Suprapubic skin (tissue), 4 donors: ENCODE measurements at places on chromosomes 7 and 10. TPM values are rescaled to one million over a fixed set of nuclear protein-coding genes. Genes with fewer than 3 reads are reported as not detected.

DNA sequence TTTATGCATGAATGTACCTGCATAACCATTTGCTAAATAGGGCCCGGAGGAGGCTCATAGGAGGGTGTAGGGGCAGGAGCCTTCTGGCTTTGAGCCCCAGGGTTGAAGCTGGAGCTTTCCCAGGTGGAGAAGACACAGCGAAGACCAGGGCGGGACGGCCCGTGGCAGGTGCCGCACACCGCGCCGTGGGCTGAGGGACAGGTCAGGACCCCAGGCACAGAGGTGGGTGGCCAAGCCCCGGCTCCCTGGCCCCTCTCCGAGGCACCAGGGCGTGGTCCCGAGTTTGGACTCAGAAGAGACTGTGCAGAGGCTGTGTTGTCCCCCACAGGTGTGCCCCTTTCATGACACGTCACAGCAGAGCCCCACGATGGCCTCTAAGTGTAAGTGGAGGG, 56.5 kb downstream of the PWWP2B start:
- peaks cover 49% of the 10 kb centered on the region for H3K4me1 ChIP-seq
- H3K27me3 ChIP-seq: peaks cover 11% of the 10 kb centered on the region
- DNase-seq: no peak
- peak overlapping the region; percentile 5 for H3K4me3 ChIP-seq

The RAPGEF5 gene
- total RNA-seq: 30.3 TPM

DNA sequence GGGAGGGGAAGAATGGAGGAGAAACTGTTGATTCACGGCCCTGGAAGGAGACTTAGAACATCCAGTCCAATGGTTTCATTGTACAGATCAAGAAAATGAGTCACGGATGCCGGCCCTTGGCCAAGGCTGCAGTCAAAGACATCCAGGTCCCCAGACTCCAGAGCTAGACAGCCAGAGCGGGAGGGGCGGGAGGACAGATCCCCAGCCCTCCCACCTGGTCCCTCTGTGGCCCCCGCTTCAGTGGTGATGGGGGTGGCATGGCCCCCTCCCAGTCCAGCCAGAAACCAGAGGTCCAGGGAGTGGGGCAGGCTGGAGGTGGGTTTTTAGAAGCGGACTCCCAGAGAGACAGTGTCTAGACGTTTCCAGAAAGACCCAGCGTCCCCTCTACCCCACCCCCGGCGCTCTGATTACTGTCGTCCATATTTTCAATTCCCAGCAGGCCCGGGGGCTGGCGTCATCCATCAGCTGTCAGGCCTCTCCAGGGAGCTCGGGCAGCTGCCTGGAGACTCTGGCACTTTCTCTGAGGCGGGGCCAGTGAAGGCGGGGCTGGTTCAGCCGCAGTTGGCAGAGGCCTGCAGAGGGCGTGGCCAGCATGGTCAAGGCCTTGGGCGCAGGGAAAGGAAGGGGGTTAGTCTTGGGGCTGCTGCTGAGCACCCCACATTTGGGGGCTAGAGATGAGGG, 8.0 kb upstream of the HSPB1 start:
- H3K36me3 ChIP-seq: no peaks in the 10 kb centered on the region
- peaks cover 89% of the 10 kb centered on the region for H3K4me1 ChIP-seq
- peak overlapping the region; percentile 35 for H3K4me3 ChIP-seq

GRCh38 chr7:36690041-36690440, 34.3 kb downstream of the AOAH start:
- H3K27me3 ChIP-seq: no peaks in the 10 kb centered on the region
- no peak for DNase-seq
- no peaks in the 10 kb centered on the region for H3K4me1 ChIP-seq
- no peak overlapping the region for H3K27ac ChIP-seq
- no peak overlapping the region for H3K4me3 ChIP-seq
- H3K36me3 ChIP-seq: no peaks in the 10 kb centered on the region

The TAS2R41 gene
- not detected for total RNA-seq

- DNase-seq: no peak
- no peaks in the 10 kb centered on the region for H3K36me3 ChIP-seq
Measured at GRCh38 chr10:52004342-52004949, 305.1 kb upstream of the CSTF2T start.

GRCh38 chr7:2168615-2169311, 64.0 kb downstream of the MAD1L1 start:
- H3K36me3 ChIP-seq: peaks cover 3% of the 10 kb centered on the region
- H3K4me3 ChIP-seq: no peak overlapping the region
- H3K4me1 ChIP-seq: peaks cover 2% of the 10 kb centered on the region
- DNase-seq: no peak
- H3K27me3 ChIP-seq: no peaks in the 10 kb centered on the region
- no peak overlapping the region for H3K27ac ChIP-seq

The MCM7 gene
- 97.0 TPM for total RNA-seq

- H3K27ac ChIP-seq: peak overlapping the region; percentile 38
- no peak overlapping the region for H3K4me3 ChIP-seq
- peaks cover 9% of the 10 kb centered on the region for H3K36me3 ChIP-seq
- DNase-seq: no peak
- peaks cover 25% of the 10 kb centered on the region for H3K4me1 ChIP-seq
Measured at GRCh38 chr7:43612599-43613589, 30.0 kb downstream of the STK17A start.

- H3K4me1 ChIP-seq: no peaks in the 10 kb centered on the region
- H3K36me3 ChIP-seq: no peaks in the 10 kb centered on the region
- H3K4me3 ChIP-seq: no peak overlapping the region
- no peak for DNase-seq
- H3K27ac ChIP-seq: no peak overlapping the region
Measured at GRCh38 chr7:1868516-1869165, 198.6 kb downstream of the ELFN1 start.

- H3K27me3 ChIP-seq: no peaks in the 10 kb centered on the region
Measured at GRCh38 chr10:94680544-94680943, 3.0 kb upstream of the CYP2C18 start.

DNA sequence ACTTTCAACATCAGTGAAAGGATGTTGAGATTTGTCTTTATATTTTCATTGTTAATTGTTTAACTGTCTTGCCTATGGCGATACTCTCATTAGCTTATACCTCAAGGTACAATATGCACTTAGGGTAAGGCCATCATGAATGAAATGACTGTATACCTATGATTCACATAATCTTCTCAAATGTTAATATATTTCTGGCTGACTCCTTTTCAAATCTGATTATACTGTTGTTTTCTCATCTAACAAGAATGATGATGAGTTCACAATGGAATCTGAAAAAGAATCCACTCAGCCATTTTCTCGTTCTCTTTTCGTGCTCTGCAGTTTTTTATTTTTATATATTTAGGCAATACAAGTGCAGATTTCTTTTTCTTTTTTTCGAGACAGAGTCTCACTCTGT, 159.1 kb downstream of the ARHGAP12 start:
- no peak for DNase-seq
- H3K4me3 ChIP-seq: no peak overlapping the region
- no peak overlapping the region for H3K27ac ChIP-seq
- no peaks in the 10 kb centered on the region for H3K36me3 ChIP-seq
- no peaks in the 10 kb centered on the region for H3K27me3 ChIP-seq
